HT1080 (cell line): ENCODE measurements at places on chromosomes 3 and 15. TPM values are rescaled to one million over a fixed set of nuclear protein-coding genes. Genes with fewer than 3 reads are reported as not detected.
A peak's percentile ranks its signal among the peaks of the same experiment; 100 is the strongest.

Gene CAMK1
- total RNA-seq, result 36.9 and 44.1 TPM in 2 replicates

Gene SLC22A14
- not detected in 2 replicates for total RNA-seq

Gene NR2E3
- total RNA-seq, result not detected in 2 replicates

Gene CHP1
- total RNA-seq, result 62.3 and 69.8 TPM in 2 replicates

Gene SI
- not detected in 2 replicates for total RNA-seq

Gene SOX14
- not detected in 2 replicates for total RNA-seq

Gene CLDN11
- 0.23 TPM in 1 of 2 replicates, not detected in the other for total RNA-seq

Gene RGMA
- not detected in 2 replicates for total RNA-seq

Gene RYR3
- total RNA-seq, result 0.02 and 0.03 TPM in 2 replicates

Gene ZNF660
- 0.11 and 0.60 TPM in 2 replicates for total RNA-seq

Gene PLEKHO2
- total RNA-seq, result 11.5 and 13.3 TPM in 2 replicates

Gene UNC13C
- 0.03 TPM in 2 replicates for total RNA-seq

DNA sequence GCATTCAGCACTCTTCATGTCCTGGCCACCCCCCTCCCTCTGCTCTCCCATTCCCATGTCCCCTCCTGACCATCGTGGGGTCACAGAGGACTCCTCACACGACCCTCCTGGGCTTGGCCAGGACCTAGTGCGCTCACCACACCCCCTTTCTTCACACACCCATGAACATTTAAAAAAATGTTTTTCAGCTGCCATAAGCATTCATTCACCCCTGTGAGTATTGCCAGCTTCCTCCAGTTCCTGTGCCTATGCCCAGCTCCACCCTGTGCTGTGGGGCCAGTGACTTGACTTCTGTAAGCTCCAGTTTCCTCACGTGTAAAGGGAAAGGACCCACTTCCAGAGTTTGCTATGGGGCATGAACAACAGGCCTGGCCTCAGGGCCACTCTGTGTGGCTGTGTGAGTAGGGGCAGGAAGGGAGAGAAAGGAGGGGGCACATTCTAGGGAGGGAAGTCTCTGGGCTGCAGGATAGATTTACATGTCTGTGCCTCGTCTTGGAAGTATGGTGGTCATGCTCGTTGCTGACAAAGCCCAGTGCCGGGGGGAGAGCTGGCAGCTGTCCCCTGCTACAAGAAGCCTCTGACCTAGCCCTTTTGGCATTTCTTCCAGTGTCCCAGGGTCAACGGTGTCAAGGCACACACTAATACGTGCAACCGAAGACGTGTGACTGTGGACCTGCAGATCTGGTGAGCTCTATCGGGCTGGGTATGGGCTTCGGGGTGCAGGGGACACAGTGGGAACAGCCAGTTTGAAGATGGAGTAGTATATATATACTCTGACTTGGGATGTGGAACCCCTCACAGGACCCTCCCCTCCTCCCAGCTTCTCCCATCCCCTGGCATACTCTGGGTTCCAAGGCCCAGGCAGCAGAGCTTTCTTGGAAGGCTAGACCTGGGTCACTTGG is 22.8 kb downstream of the ESYT3 start:
- DNase-seq, result no peak

DNA sequence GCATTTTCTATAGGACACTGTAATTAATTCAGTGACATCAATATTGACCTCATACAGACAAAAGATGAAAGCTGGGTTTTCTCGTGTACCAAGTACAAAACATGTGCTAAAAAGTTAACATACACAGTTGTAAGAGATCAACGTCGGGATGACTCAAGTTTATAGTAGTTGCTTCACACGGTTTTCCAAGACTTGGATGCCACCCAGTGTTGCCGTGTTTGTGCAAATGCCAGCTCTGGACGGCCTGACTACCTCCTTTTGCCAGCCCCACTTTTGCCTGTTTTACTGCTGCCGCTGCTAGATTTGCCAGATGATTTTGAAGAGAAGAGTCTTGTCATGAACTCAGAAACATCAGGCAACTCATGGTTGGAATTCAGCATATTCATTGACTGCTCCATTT is 17.6 kb downstream of the EMC7 start:
- DNase-seq, result no peak

DNA sequence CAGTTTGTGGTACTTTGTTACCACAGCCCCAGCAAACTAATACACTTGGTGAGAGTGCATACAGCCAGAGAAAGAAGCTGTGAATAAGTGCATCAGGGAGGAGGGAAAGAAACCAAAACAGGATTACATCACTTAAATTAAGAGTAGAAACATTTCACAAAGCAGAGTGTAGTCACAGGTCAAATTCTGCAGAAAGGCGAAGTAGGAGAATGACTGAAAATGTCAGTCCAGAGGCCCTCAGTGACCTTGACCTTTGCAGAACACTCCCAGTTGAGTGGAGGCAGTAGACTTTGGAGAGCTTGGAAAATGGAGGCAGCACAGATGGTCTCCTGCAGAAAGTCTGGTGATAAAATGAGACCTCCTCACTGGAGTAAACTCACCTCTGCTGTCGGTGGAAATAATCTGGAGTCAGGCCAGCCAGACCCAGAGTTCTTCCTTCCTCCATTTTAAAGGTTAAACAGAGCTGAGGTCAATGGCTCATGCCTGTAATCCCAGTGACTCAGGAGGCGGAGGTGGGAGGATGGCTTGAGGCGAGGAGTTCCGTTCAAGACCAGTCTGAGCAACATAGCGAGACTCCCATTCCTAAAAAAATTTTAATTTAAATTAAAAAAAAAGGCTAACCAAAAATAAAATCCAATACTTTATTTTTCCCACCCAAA is 5.0 kb downstream of the CD86 start:
- DNase-seq, result peak; percentile 58

DNA sequence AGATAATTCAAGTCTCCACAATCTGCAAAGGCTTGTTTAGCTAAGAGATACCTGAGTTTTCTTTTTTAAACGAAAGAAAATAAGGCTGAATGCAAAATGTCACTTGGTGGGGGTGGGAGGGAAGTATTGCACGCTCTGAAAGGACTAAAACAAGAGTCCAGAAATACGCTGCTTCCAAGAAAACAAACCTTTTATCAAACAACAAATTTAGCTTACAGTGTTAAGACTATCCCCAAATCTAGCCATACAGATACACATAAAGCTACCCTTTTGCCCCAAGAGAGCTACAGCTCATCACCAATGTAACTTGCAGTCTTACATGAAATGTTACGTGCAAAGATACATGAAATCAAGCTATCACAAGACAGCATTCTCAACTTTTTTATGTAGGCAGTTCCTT is 522.5 kb downstream of the FOXP1 start:
- DNase-seq, result peak; percentile 31

GRCh38 chr15:85554852-85555521 is 174.6 kb downstream of the AKAP13 start:
- DNase-seq, result no peak

- DNase-seq, result no peak
Observed at GRCh38 chr3:108603691-108604090, 14.2 kb downstream of the DZIP3 start.

DNA sequence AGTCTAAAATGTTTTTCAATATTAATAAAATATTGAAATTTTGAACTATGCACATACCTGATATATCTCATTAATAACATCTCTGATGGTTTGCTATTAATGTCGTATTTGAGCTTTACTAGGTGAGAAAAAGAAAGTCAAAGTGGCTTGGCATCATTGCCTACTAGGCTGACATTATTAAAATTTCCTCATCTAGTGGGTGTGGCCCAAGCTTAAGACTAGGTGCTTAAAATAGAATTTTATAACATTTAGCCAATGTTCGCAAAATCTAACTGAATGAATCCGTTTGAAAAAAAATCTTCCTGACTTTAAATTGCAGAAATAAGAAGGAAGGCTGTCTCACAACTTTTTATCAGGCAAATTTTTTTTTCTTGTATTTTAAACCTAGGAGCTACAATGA is 46.1 kb downstream of the ABI3BP start:
- no peak for DNase-seq

- peak; percentile 96 for DNase-seq
Observed at GRCh38 chr3:101902041-101902440, 52.7 kb downstream of the NFKBIZ start.

- DNase-seq, result peak; percentile 46
Observed at GRCh38 chr3:109275702-109276293, 40.5 kb downstream of the DPPA2 start.

GRCh38 chr15:82952158-82953081 is at the start of gene HOMER2:
TSS of gene HOMER2 (minus strand) at chr15:82952720. CDS start at chr15:82952535, 185 bp downstream.
- no peak for DNase-seq

DNA sequence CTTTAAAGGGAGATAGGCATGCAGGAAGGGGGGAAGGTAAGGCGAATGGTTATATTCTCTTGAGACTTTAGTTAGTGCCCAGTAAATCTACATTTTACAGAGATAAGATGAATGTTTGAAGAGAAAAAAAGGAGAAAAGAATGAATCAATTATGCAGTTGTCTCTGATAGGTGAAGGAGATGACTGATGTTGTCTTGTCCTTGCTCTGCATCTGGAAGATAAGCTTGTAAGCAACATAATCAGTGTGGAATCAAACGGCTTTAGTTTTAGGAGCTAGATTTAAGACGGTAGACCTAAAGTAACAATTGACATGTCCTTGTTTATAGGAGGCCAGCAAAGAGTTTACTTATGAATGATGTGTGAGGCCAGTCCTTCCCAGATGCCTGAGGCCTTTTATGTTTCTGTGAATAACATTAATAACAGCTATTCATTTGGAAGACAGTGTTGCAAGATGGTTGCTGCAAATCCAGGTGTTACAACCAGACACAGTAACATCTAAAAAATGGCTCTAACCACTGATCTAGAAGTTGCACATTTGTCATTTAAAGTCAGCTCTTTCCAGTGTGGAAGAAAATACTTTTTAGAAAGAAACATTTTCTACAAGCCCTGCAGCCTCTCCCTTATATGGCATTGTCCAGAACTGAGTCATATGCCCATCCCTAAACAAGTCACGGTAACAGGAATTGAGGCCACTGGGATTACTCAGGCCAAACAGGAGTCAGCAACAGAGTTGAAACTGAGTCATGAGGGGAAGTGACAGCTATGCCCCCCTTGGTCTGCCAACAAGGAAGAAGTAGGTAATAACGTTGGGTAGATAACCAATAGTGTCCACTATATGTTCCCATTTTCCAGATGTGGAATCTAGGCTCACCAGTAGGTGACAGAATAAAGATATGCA is 77.5 kb upstream of the FBN1 start:
- peak; percentile 93 for DNase-seq

- no peak for DNase-seq
Observed at GRCh38 chr15:97745481-97746071, 214.9 kb upstream of the ARRDC4 start.

DNA sequence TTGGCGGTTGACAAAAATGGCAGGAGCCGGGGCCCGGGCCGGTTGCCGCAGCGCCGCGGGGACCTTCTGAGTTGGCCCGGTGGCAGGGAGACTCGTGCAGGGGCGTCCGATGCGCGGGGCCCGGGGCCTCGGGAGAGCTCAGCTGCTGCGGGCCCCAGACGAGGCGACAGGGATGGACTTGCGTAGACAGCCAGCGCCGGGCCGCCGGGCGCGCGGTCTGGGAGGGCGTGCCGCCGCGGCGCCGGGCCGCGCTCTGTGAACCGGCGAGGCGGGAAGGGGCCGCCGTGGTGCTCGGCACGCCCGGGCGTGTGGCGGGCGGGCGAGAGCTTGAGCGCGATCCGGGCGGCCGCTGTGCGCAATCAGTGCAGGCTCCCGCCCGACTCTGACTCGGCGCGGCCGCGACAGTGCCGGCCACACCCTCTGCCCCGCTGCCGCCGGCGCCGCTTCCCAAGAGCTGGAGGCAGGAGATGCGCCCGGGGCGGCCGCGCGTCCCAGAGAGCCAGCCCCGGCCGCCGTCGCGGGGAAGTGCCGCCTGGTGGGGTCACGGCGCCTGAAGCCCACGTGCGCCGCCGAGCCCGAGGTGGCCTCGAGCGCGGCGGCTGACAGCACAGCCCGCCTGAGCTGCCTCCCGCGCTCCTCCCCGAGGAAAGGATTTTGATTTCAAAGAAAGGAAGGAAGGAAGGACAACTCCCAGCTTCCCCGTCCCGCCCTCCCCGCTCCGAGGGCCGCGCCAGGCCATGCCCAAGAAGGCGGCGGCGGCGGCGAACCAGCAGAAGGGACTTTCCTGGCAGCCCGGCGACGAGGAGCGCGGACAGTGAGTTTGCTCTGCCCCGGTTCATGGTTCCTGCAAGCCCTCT is 657 bp downstream of the TLNRD1 start:
- DNase-seq, result peak; percentile 26

- DNase-seq, result no peak
Observed at GRCh38 chr15:90915808-90916440, 12.8 kb downstream of the MAN2A2 start.

DNA sequence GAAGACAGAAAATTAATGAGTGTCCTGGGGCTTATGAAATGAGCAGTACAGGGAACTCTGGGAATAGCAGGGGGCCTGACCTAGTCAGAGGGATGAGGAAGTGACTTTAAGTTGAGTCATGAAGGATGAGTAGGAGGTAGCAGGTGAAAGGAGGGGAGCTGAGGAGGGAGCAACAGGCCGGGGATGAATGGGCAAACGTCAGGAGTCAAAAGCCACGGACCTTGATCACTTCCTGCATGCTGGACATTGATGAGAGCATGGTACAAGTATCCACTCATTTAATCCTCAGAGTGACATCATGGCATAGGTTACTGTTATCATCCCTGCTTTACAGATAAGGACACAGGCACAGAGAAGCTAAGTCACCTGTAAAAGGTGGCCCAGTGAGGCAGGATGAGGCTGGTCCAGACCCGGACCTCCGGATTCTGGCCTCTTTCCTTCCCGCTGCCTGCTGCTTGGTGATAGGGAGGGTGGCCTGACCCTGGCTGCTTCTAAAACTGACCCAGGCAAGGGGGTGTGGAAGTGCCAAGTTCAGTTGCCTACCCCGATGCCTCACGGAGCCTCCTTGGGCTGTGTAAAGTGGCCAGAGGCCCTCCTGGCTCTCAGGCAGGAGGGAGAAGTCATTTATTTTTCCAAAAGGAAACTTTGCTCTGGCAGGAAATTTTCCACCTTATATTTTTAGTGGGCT is 7.6 kb downstream of the CORO2B start:
- DNase-seq, result peak; percentile 97

- peak; percentile 35 for DNase-seq
Observed at GRCh38 chr3:24493746-24494617, 668 bp downstream of the THRB start.

DNA sequence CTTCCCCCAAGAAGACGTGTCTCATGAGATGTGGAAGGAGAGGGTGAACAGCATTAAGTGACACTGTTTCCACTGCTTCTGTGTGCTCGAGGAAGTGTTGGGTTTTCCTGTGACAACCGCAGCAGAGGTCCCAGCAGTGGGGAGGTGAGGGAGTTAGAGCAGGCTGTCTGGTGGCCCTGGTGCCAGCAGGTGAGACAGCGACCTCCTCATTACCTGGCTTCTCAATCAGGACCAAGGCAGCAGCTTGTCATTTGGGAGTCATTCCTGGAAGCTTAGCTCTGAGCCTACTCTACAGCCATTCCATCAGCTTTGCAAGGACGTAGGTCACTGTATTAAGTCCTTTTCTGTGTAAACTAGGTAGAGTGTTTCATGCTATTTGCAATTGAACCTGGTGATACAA is 63.3 kb upstream of the RGMA start:
- no peak for DNase-seq

DNA sequence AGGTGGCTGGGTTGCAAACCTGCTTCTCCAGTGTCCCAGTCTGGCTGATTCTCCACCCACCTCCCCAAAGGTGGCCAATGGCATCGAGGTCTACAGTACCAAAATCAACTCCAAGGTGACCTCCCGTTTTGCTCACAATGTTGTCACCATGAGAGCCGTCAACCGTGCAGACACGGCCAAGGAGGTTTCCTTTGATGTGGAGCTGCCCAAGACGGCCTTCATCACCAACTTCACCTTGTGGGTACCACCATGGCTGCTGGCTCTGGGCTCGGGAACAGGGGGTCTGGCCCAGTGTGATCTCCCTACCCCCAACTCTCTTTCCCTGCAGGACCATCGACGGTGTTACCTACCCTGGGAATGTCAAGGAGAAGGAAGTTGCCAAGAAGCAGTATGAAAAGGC is 1.8 kb downstream of the ITIH3 start:
- no peak for DNase-seq

- no peak for DNase-seq
Observed at GRCh38 chr15:74762791-74763150, 14.1 kb downstream of the CYP1A2 start.
